ENCODE measurements at places on chromosomes 3 and 15. TPM values are rescaled to one million over a fixed set of nuclear protein-coding genes. Genes with fewer than 3 reads are reported as not detected.

DNA sequence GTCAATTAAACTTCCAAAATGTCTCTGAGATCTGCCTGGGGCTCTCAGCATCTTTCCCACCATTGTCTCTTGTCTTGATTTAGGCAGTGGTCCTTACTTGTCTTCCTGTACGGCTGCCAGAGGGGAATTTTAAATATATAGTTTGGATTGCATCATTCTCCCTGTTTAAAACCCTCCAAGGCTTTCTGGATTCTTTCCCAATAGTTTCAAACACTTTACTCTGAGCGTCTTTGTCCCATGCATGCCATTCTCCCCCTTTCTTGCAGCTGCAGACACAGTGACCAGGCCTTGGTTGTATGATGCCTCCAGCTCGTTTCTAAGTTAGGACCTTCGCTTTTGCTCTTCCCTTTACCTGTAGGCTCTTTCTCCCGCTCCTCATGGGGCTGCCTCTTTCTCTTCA, 323.3 kb upstream of the CTNNB1 start:
- DNase-seq, result no peak

Gene MESP2
- not detected for total RNA-seq

Gene CCR9
- total RNA-seq, result 0.24 TPM

Gene MITF
- 33.2 TPM for total RNA-seq

GRCh38 chr3:17233398-17233800, 348.6 kb downstream of the PLCL2 start:
- no peak for DNase-seq

DNA sequence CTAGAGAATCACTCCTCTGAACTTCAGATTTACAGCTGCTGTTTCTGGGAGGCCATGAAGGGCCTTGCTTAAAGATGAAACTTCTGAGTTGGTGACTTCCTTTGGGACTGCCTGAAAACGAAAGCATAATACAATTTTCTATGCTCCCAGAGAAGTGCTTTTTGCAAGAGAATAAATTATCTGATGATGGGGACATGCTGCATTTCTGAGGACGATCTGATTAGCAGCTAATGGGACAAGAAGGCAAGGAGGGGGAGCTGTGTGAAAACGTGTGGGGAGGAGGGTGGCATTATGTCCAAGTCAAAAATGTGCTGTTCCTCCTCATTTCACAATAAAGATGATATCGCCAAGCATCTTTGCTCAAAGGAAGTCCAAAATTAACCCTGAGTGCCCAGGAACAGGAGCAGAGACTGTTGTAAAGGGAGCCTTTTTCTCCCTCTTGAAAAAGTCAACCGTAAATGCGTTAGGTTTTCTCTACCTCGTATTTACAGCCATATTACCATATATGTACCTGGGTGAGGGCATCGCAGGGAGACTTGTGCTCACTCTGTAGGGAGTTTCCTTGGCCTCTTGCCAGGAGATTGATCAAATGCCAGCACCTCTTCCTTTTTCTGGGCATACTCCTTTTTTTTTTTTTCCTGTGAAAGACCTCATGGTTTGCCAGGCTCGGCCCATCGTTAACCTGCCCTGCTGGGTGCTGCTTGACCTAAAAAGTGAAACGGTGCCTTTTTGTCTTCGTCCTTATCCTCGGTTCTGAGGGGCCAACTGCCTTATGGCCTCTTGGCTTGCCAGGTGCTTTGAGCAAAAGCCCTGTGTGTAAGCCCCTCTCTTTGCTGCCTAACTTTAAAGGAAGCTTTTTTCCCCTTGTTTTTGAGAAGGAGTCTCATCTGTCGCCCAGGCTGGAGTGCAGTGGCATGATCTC, 11.5 kb downstream of the ITPR1 start:
- DNase-seq, result no peak

DNA sequence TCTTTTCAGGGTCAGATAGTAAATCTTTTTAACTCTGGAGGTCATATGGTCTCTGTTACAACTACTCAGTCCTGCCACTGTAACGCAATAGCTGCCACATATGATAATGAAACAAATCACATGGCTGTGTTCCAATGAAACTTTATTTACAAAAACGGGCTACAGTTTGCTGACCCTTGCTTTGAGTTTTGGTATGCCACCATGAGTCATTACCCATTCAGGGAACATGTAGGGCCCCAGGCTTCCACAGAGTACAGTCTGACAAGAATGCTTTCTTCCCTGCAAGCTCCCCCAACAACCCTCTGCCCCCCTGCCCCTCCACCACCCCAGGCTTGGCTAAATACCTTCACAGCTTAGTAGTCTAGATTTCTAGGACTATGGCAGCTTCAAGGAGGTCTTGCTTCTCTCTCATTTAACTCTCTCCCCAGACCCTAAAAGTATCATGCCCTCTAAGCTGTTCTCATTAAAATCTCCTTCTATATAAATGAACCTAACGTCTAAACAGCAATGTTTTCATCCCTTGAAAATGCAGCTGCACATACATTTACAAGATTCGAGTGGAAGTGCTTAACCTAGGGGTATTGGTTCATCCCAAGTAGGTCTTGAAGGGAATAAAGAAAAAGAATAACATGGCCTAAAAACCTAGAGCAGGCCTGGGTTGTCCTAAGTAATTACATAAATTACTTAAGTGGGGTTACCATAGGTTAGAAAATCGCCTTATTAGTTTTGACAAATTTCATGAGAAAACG, 117.8 kb upstream of the PRICKLE2 start:
- DNase-seq, result no peak
